ENCODE measurements at places on chromosomes 16 and 17.

DNA sequence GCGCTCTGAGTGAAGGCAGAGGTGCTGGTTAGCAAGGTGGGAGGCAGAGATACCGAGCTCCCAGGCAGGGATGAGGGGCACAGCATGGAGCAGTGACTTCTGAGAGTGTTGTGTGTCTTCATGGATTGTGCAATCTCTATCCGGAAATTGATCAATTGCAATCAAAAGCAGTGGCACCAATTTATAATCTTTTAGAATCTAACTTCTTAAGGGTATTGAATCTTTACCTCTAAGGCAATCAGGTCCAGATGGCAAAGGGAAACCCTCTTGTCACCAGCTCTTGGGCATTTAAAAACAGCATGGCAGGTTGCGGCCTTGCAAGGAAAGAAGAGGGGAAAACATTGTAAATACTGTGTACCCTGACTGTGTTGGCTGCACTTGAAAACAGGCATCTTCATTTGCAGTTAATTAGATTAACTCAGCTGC lies 58.0 kb upstream of the MRTFB start:
- no peak for DNase-seq

DNA sequence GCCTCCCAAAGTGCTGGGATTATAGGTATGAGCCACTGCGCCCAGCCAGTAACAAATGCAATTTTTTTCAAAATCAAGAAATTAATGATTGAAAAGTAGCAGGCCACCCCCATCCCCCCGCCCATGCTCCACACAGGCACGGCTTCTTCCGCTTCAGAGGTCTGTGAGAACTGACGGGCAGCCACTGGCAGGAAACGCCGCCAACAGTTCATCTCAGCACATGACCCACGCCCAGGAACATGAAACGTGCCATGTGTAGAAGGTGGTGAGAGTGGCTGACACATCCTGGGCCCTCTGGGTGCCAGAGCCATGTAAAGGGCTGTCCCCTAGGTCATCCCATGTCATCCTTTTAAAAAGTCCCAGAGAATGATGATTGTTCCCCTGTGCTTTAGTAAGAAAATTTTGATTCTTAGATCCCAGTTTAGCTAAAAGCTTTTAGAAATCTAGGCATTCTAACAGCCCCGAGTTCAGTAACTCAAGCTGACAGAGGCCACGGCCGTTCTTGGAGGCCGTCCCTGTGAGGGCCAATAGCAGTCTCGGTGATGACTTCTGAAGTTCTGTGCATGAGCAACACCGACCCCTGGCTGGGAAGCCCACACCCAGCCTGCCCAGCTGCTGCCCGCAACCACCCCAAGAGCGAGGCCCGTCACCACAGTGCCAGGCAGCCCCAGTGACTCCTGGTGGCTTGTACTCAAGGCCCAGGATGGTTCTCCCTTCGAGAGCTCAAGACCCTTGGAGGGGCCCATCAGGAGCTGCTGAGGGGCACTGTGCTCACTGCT lies 52.1 kb downstream of the KLHDC4 start:
- no peak for DNase-seq

DNA sequence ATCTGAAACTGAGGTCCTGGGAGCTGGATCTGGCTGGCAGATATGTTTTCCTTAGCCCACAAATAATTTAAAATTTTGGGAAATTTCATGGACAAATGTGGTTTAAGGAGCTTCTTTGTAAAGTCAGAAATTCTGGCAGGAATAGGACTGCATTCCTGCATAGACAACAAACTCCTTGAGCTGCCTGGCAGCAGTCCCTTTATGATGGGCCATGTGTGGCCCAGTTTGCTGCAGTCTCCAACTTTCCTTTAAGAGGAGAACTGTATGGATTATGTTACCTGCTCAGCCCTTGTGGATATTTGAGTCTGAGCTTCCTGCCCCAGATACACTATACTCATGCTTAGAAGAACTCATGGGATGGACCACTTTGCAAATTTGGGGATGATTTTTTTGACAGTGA lies 48.5 kb upstream of the HS3ST2 start:
- DNase-seq: no peak

- DNase-seq: no peak
These were observed 43.9 kb upstream of the ABCA3 start for GRCh38 chr16:2384426-2384825.

- no peak for DNase-seq
These were observed 834 bp downstream of the FLYWCH1 start for GRCh38 chr16:2912330-2913199.

DNA sequence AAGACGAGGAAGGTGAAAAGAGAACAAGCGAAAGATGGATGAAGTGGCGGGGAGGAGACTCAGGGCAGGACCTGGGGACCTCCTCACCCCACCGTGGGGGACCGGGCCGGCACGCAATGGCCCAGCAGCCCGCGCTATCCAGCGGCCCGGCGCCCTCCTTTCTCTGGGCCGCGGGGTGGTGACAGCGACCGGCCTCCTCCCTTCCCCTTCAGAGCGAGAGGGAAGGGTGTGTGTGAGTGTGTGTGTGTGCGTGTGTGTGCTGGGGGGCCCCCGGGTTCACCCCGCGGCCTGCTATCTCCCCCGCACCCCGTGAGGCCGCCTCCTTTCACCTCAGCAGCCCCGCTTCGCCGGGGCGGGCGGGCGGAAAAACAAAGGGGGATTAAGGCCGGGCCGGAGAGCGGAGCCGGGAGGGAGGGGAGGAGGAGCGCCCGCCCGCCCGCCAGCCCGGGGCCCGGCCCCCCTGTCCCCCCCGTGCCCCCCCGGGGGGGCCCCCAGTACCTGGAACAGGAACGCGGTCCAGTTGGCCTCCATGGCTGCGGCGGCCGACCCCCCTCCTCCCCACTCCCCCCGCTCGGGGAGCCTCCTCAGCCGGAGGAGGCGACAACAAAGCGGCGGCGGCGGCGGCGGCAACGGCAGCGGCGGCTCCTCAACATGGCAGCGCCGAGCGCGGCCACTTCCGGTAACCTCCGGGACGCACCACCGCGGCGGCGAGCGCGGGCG lies at the start of gene VEZF1:
Gene VEZF1 (minus strand): TSS at position 674 of the 720 bp plus-strand sequence. CDS start 143 bp downstream, at position 531.
- peak; percentile 76 for DNase-seq

DNA sequence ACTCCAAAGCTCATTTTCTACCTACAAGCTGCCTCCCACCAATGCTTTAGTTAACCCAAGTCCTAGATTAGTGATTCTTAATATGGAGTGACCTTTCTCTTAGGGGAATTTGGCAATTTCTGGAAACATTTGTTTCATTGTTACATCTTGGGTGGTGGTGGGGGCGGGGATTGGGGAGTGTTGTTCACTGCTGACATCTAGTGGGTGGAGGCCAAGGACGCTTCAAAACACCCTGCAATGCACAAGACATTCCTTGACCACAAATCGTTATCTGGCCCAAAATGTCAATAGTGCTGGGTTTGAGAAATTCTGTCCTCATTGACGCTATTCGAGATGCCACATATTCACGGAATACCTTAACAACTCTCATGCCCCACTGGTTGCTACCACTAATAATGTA lies 282.9 kb downstream of the RBFOX1 start:
- DNase-seq: no peak

GRCh38 chr16:82082543-82083244 lies 47.6 kb downstream of the HSD17B2 start:
- no peak for DNase-seq

DNA sequence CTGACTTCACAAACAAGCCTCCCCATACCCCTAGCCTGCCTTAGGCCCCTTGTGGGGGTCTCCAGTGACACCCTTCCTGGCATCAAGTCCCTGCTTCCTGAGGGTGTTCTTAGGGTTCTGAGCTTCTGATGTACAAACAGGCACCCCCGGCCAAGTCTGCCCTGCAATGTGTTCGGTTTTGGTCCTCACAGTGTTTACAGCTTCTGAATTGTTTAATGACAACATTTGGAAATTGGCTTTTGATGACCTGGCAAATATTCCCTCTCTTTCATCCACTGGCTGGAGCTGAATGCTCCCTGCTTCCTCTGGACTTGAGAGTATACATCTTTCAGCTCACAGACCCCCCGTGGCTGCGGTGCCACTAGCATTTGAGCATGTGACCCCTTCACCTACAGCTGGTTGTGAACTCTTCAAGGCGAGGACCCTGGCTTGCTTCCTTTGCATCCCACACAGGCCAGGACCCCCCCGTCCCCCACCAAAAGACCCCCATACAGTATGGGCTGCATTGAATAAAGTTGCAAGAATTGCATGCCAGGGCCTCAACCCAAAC lies 180.8 kb downstream of the KATNIP start:
- no peak for DNase-seq
